ENCODE measurements at places on chromosomes 2 and 18.

DNA sequence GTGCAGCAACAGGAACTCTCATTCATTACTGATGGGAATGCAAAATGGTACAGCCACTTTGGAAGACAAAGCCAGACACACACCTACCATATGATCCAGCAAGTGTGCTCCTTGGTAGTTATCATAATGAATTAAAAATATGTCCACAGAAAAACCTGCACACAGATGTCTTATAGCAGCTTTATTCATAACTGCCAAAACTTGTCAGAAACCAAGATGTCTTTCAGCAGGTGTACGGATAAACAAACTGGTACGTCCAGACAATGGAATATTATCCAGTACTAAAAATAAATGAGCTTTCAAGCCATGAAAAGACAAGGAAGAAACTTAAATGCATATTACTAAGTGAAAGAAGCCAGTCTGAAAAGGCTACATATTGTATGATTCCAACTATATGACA, 50.4 kb downstream of the CHMP3 start:
- no peak for DNase-seq

DNA sequence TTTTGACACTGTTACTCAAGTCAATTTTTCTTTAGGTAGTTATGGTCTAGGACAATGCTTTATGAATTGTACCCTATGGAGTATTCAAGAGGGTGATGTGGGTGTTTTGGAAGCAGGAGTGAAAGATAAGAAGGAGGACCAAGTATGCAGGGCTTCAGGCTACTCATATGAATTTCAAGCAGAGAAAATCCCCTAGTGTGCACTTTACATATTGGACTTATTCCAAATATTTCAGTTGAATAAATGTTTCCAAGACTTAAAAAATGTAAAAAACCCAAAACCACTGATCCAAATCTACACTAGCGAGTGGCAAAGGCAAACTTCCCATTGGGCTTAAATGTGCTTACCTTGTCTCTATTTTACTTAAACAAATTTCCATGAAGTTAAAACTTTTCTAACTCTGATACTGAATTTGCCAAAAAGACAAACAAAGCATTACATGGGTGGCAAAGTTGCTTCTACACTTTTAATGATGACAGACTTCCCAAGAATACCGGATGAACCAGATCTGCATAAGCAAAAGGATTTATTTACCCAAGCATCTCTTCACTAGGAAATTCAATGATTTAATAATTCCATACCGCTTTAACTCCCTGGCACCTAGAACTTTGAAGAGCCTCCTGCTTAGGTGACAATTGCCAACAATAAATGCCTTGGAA, 1233.5 kb upstream of the NXPH2 start:
- no peak for DNase-seq

GRCh38 chr2:109690457-109690821, 76.3 kb downstream of the SOWAHC start:
- no peak for DNase-seq

DNA sequence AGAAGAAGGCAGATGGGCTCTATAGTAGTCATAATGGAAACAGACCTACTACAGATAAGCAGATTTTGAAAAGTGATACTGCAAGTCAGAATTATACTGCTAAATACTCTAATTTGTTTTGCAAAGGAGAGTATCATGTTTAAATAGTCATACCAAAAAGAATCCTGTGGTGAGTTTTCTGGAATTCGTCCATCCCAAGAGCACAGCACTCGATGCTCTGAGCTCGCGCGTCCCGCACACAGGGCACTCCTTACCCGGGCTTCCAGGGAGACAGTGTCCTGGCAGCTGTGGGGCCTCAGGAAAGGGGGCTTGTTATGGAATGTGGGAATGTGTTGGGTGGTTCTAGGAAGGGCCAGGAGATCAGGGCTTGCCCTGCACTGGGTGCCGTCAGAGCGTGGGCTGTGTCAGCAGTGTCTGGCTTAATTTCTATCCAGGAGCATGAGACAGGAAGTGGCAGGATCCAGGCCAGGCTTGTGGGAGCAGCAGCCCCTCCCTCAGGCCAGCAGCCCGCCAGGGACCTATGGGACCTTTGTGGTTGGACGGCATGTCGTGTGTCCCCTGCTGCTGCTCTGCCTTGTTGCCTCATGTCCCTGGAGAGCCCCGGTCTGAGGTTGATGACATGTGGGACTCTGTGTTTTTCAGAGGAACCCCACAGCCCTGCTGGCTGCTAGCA, 193.2 kb upstream of the TPO start:
- DNase-seq = peak; percentile 62

GRCh38 chr2:8594731-8595427, 87.0 kb upstream of the ID2 start:
- DNase-seq = no peak
